Mucosa of gallbladder (tissue), 1 donor: ENCODE measurements at places on chromosomes 3 and 15. TPM values are rescaled to one million over a fixed set of nuclear protein-coding genes. Genes with fewer than 3 reads are reported as not detected.

The POMGNT2 gene
- 24.7 TPM for total RNA-seq

The MYRIP gene
- total RNA-seq = 6.2 TPM

The SLC22A14 gene
- 0.46 TPM for total RNA-seq

The ACP3 gene
- 2.1 TPM for total RNA-seq

The GPR27 gene
- total RNA-seq = 4.5 TPM

The RBSN gene
- 19.2 TPM for total RNA-seq

DNA sequence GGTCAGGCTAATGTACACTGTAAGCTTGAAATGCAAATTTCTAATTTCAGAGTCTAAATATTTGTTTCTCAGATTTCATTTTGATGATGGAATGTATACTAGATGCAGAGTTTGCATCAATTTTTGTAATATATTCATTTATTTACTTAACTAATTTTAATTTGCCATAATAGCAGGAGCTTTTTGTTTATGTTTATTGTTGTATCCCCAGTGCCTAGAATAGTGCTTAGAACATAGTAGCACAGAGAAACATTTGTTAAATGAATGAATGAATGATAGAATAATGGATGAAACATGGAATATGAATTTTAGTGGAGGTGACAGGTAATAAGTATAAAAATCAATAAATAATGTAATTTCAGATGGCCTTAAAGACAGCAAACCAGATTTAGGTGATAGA is 5.2 kb upstream of the GALK2 start:
- DNase-seq = no peak

DNA sequence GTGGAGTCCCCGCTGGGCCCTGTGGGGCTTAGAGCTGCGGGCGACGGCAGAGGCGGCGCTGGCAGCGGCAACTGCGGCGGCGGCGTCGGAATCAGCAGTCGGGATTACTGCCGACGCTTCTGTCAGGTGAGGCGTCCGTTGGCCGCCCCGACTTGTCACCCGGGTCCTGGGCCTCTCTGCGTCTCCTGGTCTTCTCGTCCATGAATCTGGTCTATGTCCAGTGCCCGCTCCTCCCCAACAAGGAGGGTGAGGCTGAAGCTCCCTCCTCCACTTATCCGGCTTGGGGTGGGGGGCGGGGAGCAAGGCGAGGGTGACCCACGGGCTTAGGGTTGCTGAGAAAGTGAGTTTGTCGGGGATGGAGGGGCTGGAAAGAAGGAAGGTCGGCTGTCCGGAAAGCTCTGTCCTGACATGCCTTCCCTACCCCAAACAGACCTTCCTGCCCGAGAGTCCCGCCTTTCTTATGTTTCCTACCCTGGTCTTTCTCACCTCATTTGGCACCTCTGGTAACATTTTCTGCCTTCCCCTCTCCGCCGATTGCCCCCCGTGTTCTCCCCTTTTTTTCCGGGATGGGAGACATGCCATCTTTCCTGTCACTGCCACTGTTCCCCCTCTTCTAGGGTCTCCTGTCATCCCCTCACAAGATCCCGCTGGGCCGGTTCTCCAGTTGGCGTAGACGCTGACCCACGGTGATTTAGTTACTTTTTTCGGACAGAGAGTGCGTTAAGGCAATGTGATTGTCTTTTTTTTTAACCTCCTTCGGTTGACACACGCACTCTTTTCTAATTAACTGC is 520 bp downstream of the ZNF654 start:
- no peak for DNase-seq

- no peak for DNase-seq
Observed at GRCh38 chr3:146280864-146281263, 30.0 kb upstream of the PLSCR4 start.

DNA sequence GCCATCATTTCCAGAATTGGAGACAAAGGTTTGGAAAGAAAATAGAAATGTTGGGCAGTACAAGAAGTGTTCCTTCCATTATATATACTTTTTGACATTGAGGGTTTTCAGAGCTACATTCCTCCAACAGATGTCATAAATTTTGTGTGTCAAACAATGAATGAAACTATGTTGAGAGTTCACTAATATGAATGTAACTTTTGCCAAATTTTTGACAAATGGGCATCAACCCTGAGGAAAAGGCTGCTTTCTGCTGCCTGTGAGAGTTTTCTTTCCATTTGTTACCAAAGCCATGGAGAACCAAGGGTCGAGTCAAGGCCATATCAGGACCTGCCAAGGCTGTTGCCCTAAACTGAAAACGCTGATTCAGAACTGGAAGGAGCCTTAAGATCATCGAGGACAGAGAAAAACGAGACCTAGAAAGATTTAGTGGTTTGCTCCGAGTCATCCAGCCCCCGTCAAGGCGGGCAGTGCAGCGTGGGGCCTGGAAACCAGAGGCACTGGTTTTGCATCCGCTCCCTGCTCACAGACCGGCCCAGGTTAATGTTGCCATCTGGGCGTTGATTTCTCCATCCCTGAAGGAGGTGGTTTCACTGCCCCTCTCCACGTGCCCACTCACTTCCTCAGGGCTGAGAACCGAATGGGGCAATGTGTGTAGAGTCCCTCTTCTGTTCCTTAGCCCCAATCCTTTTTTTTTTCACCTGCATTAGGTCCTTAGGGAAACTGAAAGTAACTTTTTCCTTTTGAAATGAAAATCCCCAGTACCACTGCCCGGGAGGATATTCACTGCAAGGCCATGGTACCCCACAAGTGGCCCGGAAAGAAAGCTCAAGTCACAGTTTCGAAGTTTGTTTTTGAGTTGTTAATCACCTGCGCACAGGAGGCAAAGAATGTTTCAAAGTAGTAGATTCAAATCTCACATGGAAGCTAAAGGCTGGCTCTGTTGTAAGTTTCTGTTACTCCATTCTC is 32.8 kb downstream of the TPM1 start:
- DNase-seq = no peak

DNA sequence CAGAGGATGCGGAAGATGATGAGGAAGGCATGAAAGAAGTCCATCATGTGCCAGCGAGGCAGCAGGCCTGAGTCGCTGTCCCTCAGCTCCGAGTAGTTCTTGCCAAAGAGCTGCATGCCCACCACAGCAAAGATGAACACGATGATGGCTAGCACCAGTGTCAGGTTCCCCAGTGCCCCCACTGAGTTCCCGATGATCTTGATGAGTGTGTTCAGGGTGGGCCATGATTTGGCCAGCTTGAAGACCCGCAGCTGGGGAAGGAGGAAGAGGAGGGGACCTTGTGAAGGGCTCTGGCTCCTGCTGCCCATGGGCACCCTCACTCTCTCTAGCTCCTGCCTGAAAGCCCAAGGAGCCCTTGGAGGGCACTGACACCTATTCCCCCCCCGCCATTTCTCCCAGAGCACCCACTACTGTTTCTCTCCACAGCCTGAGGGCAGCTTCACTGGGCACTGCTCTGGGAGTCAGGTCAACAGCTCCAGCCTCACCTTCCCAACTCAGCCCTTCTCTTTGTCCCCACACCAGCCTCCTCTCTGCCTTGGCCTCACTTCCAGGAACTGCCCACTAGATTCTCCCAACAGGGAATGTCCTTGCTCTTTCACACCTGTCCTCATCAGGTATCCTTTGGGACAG is 63.6 kb downstream of the SCN5A start:
- DNase-seq = no peak

- no peak for DNase-seq
Observed at GRCh38 chr3:48422272-48422671, 7.6 kb downstream of the PLXNB1 start.

- DNase-seq = peak; percentile 87
Observed at GRCh38 chr15:44812029-44812517, 75.7 kb downstream of the TRIM69 start.

DNA sequence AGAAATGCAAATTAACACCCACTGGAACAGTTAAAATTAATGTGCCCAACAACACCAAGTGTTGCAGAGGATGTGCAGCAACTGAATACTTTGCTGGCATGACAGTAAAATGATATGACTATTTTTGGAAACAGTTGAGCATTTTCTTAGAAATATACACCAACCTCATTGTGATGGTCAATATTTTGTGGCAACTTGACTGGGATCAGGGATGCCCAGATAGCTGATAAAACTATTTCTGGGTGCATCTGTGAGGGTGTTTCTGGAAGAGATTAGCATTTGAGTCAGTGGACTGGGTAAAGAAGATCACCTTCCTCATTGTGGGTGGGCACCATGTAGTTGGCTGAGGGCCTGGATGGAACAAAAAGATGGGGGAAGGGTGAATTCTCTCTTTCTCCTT is 57.9 kb downstream of the RPLP1 start:
- DNase-seq = no peak

GRCh38 chr3:56238299-56238698 is 230.0 kb downstream of the ERC2 start:
- no peak for DNase-seq

DNA sequence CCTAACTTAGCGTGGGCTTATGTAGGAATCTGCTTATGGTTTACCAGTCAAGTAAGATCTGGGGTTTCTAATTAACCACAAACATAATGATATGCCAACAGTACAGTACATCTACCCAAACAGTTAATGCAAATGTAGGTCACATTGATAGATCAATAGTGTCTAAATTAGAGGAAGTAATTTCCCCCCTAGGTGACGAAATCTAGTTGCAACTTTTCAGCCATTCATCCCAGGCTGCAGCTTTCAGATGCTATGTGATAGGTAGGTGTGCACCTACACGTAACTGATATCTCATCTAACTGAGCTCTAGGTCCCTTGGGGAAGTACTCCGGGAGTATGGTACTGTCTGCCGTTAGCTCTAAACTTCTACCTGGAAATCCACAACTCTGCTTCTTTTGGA is 57.2 kb downstream of the CRTC3 start:
- DNase-seq = no peak

GRCh38 chr3:8237893-8238292 is 263.7 kb upstream of the LMCD1 start:
- DNase-seq = no peak

- DNase-seq = no peak
Observed at GRCh38 chr3:11080492-11080891, 73.8 kb upstream of the HRH1 start.

DNA sequence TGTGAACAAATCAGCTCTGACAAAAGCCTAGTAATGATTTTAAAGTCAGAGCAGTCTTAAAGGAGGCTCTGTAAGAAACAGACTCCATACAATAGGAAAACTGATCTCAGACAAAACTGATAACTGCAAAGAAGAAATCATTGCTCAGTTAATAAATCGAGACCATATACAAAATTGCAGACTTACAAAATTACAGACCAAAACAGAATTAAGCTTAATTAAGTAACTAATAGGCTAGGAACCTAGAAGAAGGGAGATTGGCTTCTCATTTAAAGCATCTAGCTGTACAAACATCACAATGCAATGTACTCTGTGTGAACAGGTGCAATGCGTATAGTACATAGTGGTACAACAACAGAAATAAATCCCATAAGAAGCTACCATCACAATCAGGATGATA is 46.3 kb downstream of the ZBTB20 start:
- DNase-seq = no peak

- DNase-seq = no peak
Observed at GRCh38 chr15:65060641-65061397, 7.0 kb downstream of the RASL12 start.

- DNase-seq = no peak
Observed at GRCh38 chr3:177760803-177761202, 563.5 kb upstream of the TBL1XR1 start.

- no peak for DNase-seq
Observed at GRCh38 chr3:71547249-71548198, 36.0 kb downstream of the FOXP1 start.

DNA sequence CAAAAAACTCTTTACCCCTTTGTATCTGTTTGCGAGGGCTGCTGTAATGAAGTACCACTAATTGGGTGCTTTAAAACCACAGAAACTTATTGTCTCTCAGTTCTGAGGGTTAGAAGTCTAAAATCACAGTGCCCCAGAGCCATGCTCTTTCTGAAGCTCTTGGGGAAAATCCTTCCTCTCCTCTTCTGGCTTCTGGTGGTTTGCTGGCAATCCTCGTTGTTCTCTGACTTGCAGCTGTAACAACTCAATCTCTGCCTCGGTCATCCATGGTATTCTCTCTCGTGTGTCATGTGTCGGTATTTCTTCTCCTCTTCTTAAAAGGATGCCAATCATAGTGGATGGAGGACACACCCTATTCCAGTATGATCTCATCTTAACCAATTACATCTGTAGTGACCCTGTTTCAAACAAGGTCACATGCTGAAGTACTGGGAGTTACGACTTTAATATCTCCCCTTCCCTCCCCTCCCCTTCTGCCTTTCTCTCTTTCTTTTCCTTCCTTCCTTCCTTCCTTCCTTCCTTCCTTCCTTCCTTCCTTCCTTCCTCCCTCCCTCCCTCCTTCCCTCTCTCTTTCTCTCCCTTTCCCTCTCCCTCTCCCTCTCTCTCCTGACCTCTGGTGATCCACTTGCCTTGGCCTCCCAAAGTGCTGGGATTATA is 6.5 kb upstream of the ARL8B start:
- no peak for DNase-seq

DNA sequence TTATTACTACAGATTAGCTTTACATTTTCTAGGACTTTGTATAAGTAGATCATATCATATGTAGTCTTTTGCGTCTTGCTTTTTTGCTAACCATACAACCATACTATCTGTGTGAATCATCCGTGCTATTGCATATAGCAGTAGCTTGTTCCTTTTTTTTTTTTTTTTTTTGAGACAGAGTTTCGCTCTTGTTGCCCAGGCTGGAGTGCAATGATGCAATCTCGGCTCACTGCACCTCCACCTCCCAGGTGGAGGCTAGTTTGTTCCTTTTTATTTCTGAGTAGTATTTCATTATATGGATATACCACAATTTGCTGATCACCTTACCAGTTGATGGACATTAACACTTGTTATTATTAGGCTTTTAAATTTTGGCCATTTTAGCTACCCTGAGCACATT is 54.5 kb upstream of the TBL1XR1 start:
- DNase-seq = no peak

DNA sequence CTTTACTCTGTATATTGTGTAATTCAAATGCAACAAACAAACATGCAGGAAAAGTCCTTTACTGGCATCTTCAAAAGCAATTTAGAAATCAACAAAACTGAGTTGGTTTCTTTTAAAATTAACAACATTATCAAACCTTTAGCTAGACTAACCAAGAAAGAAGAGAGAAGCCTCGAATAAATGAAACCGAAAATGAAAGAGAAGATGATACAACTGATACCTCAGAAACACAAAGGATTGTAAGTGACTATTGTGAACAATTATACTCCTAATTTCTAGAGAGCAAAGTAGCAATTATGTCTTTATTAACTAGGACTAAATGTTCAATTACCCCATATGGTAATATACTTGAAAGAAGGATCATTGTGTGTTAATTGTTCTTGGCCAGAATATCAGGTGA is 49.2 kb upstream of the P3H2 start:
- no peak for DNase-seq

- DNase-seq = peak; percentile 24
Observed at GRCh38 chr3:140292684-140293083, 357.7 kb downstream of the CLSTN2 start.

GRCh38 chr3:172132159-172132586 is 92.8 kb downstream of the FNDC3B start:
- DNase-seq = no peak

- no peak for DNase-seq
Observed at GRCh38 chr3:69353503-69353902, 32.4 kb downstream of the FRMD4B start.

DNA sequence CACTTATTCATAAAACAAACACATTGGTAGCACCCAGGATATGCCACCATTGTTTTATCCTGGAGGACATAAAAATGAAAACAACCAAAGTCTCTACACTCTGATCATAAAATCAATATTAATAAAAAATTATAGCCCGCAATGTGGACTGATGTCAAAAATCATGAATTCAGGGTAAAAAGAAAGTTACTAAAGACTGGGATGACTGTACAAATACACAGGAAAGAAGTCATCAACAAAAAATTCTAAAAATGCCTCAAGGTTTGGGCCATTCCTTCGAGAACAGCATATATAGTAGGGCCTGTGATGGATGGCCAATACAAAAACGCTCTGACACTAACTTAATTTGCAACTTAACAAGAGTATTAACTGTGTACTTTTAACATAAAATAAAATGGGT is 76.8 kb downstream of the THBS1 start:
- DNase-seq = no peak
